DMS79 (cell line): ENCODE measurements at places on chromosomes 5 and 9.
A peak's percentile ranks its signal among the peaks of the same experiment; 100 is the strongest.

DNA sequence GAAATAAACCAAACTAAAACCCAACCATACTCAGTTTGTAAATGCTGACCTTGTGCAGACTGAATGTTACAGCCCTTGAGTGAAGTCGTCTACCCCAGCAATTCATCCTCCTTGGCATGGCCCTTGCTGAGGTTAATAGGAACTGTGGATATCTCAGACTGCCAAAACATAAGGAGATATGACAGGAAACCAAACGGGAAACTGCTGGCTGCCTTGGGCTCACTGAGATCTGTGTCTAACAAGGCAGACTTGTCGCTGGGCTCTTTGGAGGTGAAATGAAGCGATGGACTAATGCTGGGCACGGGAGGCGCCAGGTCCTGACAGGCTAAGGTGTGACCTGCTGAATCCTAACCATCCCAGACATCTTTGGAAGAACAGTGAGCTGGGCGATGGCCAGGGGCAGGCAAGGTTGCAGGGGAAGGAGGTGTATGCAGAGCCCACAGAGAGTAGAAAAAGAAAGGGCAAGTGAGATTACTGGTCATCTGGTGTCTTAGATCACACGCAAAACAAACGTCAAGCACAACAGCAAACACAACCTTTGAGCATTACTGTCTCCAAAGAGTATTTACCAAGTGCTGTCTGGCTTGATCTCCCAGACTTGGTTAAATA lies 44.6 kb upstream of the ALDH1A1 start:
- no peak for DNase-seq

- DNase-seq, result peak; percentile 7
These were observed 42.2 kb upstream of the FSD1L start for GRCh38 chr9:105405514-105406131.

GRCh38 chr5:89723907-89724306 lies 685.6 kb downstream of the CETN3 start:
- DNase-seq, result no peak

- DNase-seq, result no peak
These were observed 88.2 kb downstream of the PTPN3 start for GRCh38 chr9:109409773-109410397.

- DNase-seq, result no peak
These were observed 159.9 kb upstream of the RAI14 start for GRCh38 chr5:34496260-34496691.

- DNase-seq, result peak; percentile 79
These were observed at the start of gene DIAPH1 for GRCh38 chr5:141618804-141619554. Gene DIAPH1, minus strand, starts transcription at chr5:141619000. Its CDS starts 86 bp downstream, at chr5:141618914.

DNA sequence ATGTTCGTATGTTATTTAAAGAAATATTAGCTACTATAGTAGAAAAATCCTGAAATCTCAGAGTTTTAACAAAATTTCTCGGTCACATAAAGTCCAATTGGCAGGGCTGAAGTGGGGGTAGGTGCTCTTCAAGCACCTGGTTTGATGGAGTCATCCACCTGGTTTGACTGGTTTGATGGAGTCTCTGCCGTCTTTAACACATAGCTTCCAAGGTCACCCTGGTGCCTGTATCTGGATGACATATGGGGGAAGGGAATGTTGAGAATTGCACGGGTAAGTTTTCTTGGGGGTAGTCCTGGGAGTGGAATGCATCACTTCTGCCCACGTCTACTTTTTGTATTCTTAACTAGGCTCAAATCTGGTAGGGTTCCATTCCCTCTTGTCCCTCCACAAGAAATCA lies 351.2 kb downstream of the SH3GL2 start:
- no peak for DNase-seq

- DNase-seq, result no peak
These were observed 782.9 kb downstream of the CDH12 start for GRCh38 chr5:22070186-22070728.
